ENCODE measurements at places on chromosomes 11 and 22.

DNA sequence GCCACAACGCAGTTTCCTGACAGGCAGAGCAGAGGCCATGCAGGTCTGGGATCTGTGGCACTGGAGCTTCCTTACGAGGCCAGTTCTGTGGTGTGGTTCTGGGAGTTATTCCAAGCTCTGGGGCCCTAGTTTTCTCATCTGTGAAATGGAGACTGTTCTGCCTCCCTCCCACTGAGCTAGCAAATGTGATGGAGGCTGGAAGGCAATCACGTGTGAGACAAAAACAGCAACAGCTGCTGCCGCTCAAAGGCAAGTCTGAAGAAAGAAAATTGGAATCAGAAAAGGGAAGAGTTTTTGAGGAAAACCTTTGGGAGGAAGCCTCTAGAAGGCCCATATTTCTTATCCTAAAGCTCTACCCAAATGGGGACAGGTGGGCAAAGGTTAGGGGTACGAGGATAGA lies 8.3 kb upstream of the RIC3 start:
- no peak for DNase-seq

DNA sequence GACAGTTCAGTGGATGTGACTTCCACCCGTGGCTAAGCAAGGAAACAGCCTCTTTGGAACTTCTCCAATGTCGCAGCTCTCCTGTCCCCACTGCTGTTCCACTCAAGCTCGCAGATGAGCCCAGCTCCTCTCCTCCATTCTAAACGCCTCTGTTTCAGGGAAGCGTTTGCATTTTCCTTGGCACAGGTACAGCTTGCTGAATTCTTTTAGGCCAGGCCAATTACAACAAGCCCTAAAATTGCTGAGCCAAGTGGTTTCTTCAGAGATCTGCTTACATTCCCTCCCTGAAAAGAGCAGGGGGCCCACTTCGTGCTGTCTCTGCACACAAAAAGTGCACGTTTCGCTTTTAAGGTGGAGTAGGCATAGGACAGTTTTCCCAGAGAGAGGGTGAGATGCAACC lies 91.5 kb upstream of the BLID start:
- DNase-seq: no peak

GRCh38 chr22:47178339-47178738 lies 415.9 kb downstream of the TBC1D22A start:
- no peak for DNase-seq

- no peak for DNase-seq
These were observed 68.4 kb downstream of the TRAF6 start for GRCh38 chr11:36441610-36442208.

DNA sequence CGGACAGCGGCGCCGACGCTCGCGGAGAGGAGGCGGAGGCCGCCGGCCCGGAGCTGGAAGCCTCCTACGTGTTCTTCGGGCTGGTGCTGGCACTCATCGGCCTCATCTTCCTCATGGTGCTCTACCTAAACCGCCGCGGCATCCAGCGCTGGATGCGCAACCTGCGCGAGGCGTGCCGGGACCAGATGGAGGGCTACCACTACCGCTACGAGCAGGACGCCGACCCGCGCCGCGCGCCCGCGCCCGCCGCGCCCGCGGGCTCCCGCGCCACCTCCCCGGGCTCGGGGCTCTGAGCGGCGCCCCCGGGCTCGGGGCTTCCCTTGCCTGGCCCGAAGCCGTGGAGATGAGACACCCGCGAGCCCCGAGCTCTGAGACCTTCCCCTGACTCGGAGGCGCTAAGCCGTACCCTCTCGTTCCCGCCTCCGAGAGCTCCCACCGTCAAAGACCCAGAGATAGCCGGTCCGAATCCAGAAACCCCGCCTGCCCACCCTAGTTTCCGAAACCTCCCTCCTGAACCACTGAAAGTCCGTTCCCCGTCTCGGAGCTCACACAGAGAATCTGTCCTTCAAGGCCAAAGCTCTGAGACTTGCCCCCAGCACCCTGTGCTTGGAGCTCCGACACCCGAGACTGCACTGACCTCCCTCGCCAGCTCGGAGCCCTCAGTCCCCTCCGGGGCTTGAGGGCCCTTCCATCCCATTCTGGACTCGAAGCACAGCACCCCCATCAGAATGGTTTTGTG lies 1.5 kb downstream of the TPBGL start:
- DNase-seq: no peak

DNA sequence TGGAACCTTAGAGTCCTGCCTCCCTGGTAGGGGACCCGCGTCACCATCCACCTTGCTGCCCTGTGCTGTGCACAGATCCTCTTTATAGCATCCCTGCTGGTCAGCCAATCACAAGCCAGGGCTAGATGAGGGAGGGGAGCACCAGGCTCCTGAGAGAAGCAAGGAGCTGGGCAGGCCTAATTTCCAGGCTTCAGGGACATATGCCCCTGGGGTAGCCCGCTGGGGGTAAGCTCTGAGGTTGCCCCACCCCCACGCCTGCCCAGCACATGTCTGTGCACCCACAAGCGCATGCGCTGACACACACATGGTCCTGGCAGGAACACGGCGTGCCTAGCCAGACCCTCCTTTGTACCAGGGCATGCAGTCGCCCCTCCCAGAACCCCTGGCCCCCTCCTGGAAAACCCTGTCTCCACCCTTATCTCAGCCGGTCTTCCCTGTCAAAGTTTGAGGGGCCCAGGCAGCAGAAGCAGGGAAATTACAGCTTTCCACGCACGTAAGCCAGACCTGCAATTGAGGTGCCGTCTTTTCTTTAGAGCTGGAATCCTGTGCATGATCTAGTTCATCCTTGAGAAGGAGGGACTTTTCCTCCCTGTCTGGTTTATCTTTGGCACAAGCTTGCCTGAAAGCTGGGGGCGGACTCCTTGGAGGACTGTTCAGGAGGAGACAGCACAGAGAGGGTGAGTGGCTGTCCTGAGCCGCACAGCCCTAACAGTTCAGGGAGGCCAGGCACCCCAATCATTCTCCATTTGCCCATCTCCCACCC lies 2.1 kb downstream of the SSTR3 start:
- DNase-seq: no peak

GRCh38 chr22:29353286-29353685 lies 35.1 kb downstream of the AP1B1 start:
- no peak for DNase-seq

DNA sequence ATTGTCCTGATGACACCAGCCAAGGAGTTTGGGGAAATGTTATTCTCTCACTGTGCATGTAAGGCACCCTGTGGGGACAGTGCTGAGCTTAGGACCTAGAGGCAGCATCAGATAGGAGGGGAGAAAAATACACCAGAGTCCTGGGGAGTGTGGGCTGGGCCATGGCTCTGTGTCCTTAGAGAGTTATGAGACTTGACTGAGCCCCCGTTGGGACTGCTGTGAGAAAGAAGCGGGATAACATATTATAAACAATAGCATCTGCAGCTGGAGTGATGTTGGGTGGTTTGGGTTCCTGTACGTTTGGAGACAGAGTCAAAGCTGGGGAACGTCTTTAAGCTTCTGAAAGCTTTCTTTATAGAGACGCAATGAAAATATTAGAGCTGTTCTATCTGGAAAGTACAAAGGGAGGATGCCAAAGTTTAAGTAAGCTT lies 90.9 kb upstream of the CRTAM start:
- DNase-seq: no peak

GRCh38 chr11:16126362-16126761 lies 230.0 kb downstream of the SOX6 start:
- DNase-seq: no peak

DNA sequence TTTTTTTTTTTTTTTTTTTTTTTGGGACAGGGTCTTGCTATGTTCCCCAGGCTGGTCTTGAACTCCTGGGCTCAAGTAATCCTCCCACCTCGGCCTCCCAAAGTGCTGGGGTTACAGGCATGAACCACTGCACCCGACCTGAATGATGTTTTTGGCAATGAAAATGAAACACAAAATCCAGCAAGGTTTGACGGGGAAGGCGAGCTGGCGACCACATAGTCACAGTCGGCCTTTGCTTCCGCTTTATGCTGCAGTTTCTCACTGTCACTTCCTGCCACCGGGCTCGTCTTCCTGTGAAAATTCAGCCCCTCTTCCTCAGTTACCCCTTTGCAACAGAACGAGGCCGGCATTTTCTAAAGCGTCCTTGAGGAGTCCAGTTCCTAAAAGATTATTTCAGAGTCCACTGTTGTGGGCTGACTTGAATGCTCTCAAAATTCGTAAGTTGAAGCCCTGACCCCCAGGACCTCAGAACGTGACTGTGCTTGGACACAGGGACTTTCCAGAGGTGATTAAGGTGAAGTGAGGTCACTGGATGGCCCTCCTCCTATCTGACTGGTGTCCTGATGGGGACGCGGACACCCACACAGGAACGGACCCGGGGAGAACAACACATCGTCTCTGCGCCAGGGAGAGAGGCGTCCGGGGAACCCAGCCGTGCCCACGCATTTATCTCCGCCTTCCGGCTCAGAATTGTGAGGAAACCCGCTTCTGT lies 2.9 kb upstream of the BID start:
- peak; percentile 45 for DNase-seq

GRCh38 chr22:17922925-17923903 lies 101.1 kb downstream of the MICAL3 start:
- DNase-seq: no peak

DNA sequence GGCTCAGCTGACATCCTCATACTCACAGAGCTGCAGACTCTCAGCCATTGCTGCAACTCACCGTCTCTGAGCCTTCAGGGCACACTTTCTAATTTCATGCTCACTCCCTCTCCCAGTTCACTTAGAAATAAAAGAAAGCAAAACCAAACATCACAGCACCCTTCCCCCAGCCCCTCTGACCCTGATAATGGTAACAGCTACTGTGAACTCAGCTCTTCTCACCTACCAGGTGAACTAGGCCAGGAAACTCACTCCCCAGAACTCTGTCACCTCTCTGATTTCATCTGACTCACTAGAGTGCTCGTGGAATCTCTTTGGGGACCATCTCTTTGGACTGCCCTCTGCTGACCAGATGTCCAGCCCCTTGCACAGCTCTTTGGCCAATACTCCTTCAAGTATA lies 14.5 kb upstream of the PARVA start:
- no peak for DNase-seq

DNA sequence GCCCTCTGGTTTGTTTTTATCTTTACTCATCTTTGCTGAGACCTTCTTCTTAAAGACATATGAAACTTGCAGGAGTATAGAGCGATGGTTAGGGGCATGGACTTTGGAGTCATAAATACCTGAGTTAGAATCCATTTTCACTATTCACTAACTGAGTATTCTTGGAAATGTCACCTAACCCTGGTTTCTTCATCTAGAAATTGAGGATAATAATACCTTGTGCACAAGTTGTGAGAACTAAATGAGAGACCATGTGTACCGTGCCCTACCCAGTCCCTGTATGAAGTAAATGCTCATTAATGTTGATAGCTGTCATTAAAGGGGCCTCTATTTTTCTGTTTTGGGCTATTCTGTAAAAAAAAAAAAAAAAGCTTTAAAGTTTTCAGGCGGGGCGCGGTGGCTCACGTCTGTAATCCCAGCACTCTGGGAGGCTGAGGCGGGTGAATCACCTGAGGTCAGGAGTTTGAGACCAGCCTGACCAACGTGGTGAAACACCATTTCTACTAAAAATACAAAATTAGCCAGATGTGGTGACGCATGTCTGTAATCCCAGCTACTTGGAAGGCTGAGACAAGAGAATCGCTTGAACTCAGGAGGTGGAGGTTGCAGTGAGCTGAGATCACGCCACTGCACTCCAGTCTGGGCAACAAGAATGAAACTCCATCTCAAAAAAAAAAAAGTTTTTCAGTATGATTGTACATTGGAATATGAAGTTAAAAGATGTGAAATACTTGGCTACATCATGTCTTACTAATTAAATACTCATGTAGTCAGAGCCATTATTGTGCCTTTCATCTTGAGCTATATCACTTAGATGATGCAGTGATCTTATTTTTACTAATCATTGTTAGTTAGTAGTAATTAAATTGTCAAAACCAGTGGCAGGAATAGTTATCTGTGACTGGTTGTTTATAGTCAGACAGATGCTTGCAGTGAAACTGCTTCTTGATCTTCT lies 95.0 kb downstream of the AMOTL1 start:
- no peak for DNase-seq

GRCh38 chr22:47032956-47033647 lies 270.7 kb downstream of the TBC1D22A start:
- DNase-seq: no peak

DNA sequence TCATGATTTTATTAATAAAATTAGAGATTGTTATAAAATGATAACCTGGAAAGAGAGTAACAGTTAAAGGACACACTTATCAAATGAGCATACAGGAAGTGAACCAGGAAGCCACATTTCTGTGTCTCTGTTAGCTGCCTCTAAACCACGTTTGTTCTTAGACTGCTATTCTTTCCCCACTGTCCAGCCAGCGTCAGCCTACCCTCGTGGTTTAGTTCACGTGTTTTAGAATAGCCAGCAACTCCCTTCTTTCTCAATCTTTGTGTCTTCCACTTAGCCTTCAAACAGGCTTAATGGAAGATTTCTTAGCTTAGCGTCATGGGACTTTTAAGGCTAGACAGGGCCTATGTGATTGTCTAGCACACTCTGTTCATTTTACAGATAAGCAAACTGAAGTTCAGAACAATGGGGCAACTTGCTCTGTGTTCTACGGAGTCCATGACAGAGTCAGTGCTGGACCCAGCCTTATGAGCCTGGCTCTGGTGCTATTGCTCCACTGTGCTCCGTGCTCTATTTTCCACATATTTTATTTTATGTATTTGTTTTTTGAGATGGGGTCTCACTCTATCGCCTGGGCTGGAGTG lies 27.2 kb downstream of the GRAMD1B start:
- DNase-seq: no peak

DNA sequence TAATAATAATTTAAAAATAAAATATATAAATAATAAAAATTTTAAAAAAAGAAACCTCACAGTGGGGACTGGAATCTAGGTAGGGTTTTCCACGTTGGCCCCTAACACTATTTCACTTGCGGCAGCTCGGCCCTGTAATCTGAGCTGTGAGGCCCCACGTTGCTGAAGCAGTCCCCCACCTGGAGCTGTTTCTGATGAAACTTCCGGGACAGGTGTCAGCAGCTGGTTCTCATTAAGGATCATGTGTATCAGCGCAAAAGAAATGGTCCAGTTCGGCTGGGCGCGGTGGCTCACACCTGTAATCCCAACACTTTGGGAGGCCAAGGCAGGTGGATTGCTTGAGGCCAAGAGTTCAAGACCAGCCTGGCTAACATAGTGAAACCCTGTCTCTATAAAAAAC lies 17.3 kb downstream of the RHOD start:
- DNase-seq: no peak

Data from stimulated activated CD8-positive, alpha-beta memory T cell treated with anti-CD3 and anti-CD28 coated beads, Interleukin-4, amount 100 ng/mL, for 1 hour (primary cell).